Stimulated activated CD4-positive, alpha-beta T cell treated with anti-CD3 and anti-CD28 coated beads, Interleukin-1b, Interleukin-23, amount 100 ng/mL, for 1 hour (primary cell): ENCODE measurements at places on chromosomes 3 and 15.

GRCh38 chr3:8980756-8981257 lies 17.5 kb upstream of the RAD18 start:
- DNase-seq, result no peak

DNA sequence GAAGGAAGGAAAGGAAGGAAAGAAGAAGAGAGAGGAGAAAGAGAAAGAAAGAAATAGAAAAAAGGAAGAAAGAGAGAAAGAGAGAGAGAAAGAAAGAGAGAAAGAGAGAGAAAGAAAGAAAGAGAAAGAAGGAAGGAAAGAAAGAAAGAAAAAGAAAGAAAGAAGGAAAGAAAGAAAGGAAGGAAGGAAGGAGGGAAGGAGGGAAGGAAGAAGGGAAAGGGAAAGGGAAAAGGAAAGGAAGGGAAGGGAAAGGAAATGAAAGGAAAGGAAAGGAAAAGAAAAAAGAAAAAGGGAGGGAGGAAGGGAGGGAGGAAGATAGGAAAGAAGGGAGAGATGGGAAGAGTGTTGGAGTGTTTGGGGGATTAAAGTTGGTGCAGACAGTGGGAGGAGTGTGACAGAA lies 450.1 kb downstream of the GBE1 start:
- no peak for DNase-seq

GRCh38 chr3:64291345-64291744 lies 66.1 kb upstream of the PRICKLE2 start:
- no peak for DNase-seq

DNA sequence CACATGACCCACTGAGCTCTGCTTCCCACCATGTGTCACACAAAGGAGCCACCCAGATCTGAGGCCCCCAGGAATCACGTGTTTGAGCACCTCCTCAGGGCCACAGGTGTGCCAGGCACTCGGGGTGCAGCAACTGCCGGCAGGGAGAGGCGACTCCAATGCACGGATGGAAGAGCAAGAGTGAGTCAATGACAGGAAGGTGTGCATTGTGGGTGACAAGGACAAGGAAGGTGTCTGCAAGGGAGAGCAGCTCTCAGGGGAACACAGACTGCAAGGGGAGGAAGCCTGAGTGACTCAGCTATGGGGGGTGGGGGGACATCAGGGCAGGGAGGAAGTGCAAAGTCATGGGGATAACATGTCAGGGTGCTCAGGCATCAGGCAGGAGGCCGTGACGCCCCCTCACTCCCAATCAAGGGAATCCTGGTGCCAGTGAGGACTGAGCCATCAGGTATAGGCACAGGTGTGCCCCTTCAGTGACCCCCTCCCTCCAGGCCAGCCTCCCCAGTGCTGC lies 67.4 kb downstream of the NUP210 start:
- DNase-seq, result no peak

DNA sequence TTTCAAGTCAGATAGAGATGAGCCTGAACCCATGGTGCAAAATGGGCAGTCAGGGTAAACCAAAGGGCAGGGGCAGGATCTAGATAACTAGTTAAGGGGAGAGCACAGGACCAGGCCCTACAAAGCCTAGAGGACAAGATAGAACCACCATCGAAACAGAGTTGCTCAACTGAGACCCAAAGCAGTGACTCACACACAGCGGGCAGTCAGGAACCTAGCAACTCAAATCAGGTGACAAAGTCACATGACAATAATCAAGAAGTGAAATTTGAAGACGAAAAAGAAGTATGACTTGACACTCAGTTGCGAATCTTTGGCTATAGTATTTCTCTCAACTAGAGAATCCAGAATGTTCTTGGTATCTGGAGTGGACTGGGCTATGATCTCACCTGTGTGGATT lies 136.0 kb upstream of the PTPRG start:
- DNase-seq, result no peak

GRCh38 chr3:138426211-138426610 lies 8.2 kb upstream of the ESYT3 start:
- DNase-seq, result no peak

- no peak for DNase-seq
Observed at GRCh38 chr3:44501971-44502370, 24.5 kb upstream of the ZNF445 start.
